ENCODE measurements at places on chromosomes 12 and 14.

- DNase-seq, result no peak
These were observed 65.3 kb upstream of the CDKN3 start for GRCh38 chr14:54331516-54331915.

DNA sequence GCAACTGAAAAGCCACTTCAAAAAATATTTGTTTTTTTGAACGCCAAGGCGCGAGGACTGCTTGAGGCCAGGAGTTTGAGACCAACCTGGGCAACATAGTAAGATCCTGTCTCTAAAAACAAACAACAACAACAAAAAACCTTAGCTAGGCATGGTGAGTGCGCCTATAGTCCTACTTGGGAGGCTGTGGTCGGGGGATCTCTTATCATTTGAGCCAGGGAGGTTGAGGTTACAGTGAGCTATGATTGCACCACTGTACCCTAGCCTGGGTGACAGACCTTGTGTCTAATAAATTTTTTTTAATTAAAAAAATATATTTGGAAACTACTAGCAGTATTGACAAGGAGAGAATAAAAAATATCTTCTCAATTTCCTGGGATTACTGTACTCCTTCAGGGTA lies 113.1 kb downstream of the TRAFD1 start:
- DNase-seq, result no peak

- DNase-seq, result no peak
These were observed 76.7 kb downstream of the GALC start for GRCh38 chr14:87916103-87916885.

GRCh38 chr14:85915711-85916110 lies 385.8 kb downstream of the FLRT2 start:
- no peak for DNase-seq

DNA sequence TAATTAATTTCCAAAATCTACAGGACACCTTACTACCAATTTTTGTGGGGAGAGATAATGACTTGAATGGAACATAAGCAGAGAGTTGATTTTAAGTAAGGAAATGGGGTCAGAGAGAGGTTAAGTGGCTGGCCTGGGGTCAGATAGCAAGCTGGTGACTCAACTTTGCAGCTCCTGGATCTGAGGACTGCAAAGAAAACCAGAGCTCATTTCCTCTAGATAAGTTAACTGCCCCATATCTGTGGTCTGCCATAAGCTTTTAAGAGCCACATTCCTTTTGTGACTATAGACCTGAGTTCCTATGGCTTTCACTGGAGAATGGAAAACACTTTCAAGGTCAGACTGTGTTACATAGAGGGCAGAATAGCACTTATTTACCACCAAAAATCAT lies 201.2 kb upstream of the PRICKLE1 start:
- DNase-seq, result no peak

GRCh38 chr12:11959117-11959823 lies 111.5 kb upstream of the BCL2L14 start:
- DNase-seq, result no peak
